Stimulated activated CD8-positive, alpha-beta memory T cell treated with anti-CD3 and anti-CD28 coated beads, Interleukin-7, amount 100 ng/mL, for 4 hours (primary cell): ENCODE measurements at places on chromosomes 7 and 10.

GRCh38 chr10:70456164-70456563, 14.7 kb upstream of the NODAL start:
- no peak for DNase-seq

- no peak for DNase-seq
These were observed 21.0 kb upstream of the CH25H start for GRCh38 chr10:89228146-89228545.

- no peak for DNase-seq
These were observed 109.0 kb upstream of the KLF6 start for GRCh38 chr10:3893901-3894563.

- DNase-seq, result no peak
These were observed 461.0 kb upstream of the NRG3 start for GRCh38 chr10:81414038-81414437.
